ENCODE measurements at places on chromosomes 2 and 18.

DNA sequence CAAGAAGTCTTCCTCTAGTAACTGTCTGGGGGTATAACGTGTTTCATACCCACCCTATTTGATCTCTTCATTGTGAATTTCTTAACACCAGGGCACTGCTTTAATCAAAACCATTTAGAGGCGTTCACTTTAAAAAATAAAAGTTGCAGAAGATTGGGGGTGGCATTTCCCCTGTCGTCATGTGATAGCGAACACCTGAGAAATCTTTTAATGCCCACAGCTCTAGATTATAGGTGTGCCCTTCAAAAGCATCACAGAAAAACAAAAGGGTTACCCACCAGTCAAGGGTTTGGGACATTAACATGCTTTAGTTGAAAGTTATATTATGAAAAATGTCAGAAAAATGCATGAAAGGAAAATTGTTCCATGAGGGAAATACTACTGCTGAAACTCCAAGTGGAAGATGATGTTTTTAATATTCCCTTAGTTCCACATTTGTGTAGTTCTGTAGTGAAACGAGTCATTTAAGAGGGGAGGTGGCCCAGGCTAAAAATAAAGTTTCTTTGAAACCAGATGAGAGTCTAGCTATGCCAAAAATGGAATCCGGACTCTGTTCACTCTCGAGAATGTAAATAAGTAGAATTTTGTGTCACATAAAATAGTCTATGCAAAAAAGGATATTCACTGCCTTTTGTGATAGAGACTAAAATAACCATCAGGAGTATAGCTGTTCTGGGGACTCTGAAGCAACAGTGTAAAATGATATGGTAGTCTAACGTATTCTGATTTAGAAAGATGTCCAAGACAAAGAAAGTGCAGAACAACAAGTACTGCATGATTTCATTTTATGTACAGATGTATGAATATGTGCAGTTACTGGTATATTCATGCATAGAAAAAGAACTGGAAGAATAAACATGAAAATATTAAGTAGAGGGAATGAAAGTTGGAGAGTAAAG, 95.3 kb downstream of the TMEM247 start:
- DNase-seq: no peak

- DNase-seq: no peak
Measured at GRCh38 chr2:236254001-236254400, 10.2 kb downstream of the ASB18 start.

DNA sequence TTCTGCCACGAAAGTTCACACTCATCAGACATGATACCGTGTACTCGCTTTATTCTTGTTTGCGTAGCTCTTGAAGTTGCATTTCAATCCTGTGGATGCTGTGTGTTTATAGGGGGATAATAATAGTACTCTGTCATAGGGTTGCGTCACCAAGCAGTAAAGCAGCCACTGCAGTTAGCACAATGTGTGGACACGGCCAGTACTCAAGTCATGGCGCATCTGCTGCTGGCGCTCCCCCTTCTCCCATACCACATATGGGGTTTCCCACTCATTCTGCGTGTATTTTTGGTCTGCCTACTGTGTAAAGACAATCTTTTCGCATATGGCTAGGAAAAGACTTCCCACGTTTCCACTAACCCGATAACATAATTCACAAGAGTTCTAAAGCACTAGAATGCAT, 2.1 kb upstream of the ZBTB14 start:
- no peak for DNase-seq

DNA sequence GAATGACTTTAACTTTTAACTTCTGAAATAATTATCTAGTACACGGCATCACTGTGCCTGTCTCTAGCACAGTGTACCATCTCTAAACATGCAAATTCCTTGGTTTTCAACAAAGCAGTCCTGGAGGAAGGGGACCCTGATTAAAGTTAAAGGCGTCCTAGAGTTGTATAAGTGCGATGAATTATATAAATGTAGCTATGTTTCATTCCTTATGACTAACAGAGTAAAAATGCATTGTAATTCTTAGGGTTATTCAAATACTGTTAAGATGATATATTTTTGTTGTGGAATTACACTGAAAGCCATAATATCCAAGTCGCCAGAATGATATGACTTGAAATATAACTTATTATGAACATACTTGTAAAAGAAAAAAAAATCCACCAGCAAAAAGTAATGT, 544.9 kb upstream of the LINC00305 start:
- no peak for DNase-seq

- DNase-seq: no peak
Measured at GRCh38 chr2:72994282-72994990, 77.1 kb downstream of the SFXN5 start.

- no peak for DNase-seq
Measured at GRCh38 chr18:28712796-28713425, 536.0 kb upstream of the CDH2 start.

DNA sequence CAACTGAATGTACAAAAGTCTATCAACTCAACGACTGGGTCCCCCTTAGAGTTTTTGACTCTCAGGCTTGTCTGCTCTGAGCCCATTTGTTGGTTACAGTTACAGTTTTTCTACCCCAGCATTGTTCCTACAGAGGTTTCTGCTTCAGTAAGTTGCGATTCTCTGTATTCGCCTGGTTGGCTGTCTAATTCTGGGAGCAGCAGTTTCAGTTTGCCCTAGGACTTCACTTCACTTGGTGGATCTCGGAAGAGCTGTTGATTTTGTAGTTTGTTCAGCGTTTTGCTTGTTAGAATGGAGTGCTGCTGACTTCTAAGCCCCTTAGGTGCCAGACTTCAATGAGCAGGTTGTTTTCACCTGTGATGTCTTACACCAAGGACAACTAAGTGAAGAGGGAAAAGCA, 296.5 kb upstream of the EPAS1 start:
- no peak for DNase-seq

DNA sequence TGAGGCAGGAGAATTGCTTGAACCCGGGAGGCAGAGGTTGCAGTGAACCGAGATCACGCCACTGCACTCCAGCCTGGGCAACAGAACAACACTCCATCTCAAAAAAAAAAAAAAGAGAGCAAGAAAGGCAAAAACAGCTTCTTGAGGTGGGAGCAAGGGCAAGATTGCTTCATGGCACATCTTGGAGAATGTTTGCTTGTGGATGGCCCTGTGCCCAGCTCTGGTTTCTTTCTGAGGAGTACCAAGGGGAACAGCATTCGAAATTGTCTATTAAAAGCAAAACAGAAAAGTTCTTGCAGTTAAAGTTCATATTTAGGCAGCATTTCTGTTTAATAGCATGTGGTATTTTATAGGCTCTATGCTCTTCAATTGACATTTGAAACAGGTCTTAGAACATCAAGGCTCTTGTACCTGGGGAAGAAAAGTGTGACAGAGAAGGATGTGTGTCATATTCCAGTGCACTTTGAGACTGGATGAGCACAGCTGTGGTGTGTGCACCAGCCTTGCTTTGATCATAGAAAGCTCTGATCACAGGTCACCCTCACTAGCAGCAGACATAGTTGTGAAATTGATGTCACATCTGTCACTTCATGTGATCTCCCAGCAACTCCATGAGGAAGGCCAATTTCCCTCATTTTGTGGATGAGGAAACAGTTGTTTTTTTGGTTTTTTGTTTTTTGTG, 154.3 kb downstream of the UXS1 start:
- DNase-seq: no peak

DNA sequence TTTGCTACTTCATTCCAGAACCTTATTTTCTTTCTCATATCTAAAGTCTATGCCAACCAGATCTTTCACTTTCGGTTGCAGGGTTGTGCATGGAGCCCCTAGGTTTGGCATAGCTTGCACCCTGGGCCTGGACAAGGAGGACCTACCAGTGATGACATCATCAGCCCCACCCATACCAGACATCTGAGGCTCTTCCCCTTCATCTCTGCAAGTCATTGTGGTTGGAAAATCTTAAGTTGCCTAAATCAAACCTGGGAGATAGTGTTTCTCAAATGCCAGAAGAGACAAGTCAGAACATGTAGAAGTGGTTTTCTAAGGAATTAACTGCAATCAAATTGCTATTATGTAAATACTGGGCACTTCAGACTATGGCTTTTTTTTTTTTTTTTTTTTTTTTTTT, 363.3 kb downstream of the ZNF516 start:
- DNase-seq: no peak

- no peak for DNase-seq
Measured at GRCh38 chr18:9184998-9185613, 48.5 kb downstream of the ANKRD12 start.

All from putamen (tissue), 1 donor.